ENCODE measurements at places on chromosomes 13 and 19. TPM values are rescaled to one million over a fixed set of nuclear protein-coding genes. Genes with fewer than 3 reads are reported as not detected.

TMIGD2 gene
- total RNA-seq: not detected

P2RY11 gene
- total RNA-seq: 3.8 TPM

ZNF730 gene
- 3.4 TPM for total RNA-seq

DNA sequence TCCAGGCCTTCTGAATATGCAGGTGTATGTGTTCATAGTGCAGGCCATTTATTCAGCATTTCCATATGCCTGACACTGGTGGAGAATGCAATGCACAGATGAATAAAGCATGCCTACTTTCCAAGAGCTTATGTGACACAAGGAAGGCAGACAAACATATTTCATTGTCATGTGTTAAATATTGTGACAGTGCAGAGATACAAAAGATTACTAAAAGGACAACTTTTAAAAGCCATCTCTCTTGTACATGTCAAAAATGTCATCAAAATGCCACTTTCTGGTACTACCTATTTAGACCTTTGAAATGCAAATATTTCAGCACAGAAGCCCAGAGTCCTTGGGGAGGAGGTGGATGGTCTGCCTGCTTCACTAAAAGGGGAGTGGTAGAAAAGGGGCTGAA, 254.5 kb downstream of the FGF14 start:
- no peaks in the 10 kb centered on the region for H3K4me1 ChIP-seq
- H3K4me3 ChIP-seq: no peak overlapping the region
- no peaks in the 10 kb centered on the region for H3K36me3 ChIP-seq
- no peak for DNase-seq
- no peaks in the 10 kb centered on the region for H3K27me3 ChIP-seq

DNA sequence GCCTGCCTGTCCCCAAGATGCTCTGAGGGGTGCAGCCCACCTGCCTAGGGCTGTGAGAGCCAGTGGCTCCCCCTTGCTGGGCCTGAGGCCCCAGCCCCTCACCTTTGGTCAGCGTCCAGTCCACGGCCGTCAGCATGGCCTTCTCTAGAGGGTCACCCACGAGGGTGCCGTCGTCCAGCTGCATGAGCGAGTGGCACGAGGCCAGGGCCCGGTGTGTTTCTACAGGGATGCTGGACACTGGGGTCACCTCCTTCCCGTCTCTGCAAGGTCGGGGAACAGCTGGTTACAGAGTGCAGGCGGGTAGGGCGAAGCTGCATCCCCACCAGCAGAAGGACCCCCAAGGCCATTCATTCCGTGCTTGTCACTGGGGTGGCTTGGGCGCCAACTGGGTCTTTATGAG, 9.0 kb downstream of the ATP13A1 start:
- H3K36me3 ChIP-seq: no peaks in the 10 kb centered on the region
- DNase-seq: no peak
- no peak overlapping the region for H3K4me3 ChIP-seq
- H3K4me1 ChIP-seq: no peaks in the 10 kb centered on the region

DNA sequence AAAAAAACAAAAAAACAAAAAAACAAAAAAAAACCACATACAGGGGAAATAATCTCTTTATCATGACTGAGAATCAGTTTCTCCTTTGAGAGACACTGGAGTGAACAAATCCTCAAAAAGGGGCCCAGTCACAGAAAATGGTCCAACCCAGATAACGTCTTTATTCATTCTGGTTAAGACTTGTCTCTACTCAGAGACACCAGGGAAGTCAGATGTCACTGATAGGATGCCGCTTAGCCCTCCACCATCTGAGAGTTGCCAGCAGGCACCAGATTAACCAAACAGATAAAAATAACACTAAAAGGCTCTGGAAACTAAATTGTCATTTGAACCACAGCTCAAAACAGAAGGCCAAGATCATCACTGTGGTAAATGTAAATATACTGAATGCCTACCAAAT, 1163.4 kb upstream of the ATXN8OS start:
- H3K27ac ChIP-seq: no peak overlapping the region
- H3K4me1 ChIP-seq: no peaks in the 10 kb centered on the region
- no peaks in the 10 kb centered on the region for H3K36me3 ChIP-seq
- no peak overlapping the region for H3K4me3 ChIP-seq

- H3K27ac ChIP-seq: no peak overlapping the region
- no peak for DNase-seq
- H3K27me3 ChIP-seq: no peaks in the 10 kb centered on the region
- no peak overlapping the region for H3K4me3 ChIP-seq
Observed at GRCh38 chr19:4396949-4397783, 3.2 kb downstream of the SH3GL1 start.

- no peak overlapping the region for H3K27ac ChIP-seq
- peaks cover 19% of the 10 kb centered on the region for H3K4me1 ChIP-seq
- DNase-seq: no peak
Observed at GRCh38 chr13:113205428-113205931, 3.0 kb downstream of the PCID2 start.
